DMS 273 treated with DMSO at 0.1 percent for 48 hours (cell line): ENCODE measurements at places on chromosomes 2 and 18.

GRCh38 chr2:64177315-64177714, 33.1 kb upstream of the PELI1 start:
- no peak for DNase-seq

DNA sequence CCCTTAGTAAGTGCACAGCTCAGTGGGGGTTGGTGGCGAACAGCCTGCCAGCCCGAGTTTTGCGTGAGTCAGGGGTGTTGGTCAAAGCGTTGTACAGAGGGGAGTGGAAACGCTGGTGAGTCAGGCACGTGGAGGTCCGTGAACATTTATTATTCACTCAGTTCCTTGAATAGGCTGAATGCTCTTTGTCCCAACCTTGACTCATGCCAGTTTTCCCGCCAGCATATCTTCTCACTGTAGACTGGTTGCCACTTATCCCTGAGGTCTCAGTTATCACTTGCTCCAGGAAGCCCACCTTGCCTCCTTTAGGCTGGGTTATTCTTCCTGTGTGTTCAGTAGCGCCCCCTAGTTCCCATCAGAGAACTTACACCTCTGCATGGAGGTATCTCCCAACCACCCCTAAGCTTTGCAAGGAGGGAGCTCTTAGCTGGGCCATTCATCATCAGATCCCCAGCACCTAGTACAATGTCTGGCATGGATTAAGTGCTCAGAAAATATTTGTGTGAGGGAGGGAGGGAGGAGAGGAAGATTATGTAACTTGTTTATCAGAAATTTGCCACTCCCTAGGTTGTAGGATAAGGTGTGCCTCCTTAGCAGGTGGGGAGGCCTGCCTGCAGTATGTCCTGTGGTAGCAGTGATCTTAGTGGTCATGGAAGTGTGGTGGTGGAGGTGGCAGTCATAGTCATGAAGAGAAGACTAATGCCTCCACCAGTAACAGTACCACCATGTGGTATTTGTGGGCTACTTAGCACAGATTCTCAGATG, 72.1 kb downstream of the CABLES1 start:
- no peak for DNase-seq

DNA sequence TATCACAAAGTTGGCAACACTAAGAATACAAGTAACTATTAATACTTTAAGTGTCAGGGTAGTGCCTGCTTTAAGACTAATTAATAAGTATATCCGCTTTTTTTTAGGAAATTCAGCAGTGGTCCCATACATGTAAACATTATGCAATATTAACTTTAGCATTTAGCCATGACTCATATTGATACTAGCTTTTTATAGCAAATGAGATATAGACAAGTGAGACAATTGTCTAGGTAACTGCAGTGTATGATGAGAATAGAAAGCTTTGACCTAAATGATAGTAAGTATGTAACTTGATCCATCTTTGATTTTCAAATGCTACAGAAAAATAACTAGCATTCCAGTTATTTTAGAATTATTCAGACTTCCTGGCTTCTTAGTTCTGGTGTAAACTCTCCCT, 27.4 kb upstream of the VRK2 start:
- DNase-seq, result no peak

- no peak for DNase-seq
Observed at GRCh38 chr2:60806988-60807681, 51.1 kb downstream of the PAPOLG start.

DNA sequence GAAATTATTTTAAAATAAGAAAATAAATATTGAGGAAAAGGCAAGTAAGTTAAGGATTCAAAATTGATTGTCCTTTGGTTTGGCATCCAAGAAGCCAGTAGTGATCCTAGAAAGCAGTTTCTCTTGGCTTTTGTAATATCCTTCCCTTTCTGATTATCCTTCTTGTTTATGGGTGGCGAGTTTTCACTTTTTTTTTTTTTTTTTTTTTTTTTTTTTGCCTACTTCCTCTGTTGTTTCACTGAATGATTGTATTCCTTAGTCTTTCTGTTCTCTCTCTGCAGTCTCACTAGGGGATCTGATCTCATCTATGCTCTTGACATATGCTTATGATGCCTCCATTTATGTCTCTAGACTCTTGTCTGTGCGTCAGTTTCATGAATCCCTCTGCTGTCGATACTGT, 4.2 kb downstream of the NAPG start:
- no peak for DNase-seq

- DNase-seq, result peak; percentile 15
Observed at GRCh38 chr2:196170213-196170605, 1.2 kb downstream of the STK17B start.

DNA sequence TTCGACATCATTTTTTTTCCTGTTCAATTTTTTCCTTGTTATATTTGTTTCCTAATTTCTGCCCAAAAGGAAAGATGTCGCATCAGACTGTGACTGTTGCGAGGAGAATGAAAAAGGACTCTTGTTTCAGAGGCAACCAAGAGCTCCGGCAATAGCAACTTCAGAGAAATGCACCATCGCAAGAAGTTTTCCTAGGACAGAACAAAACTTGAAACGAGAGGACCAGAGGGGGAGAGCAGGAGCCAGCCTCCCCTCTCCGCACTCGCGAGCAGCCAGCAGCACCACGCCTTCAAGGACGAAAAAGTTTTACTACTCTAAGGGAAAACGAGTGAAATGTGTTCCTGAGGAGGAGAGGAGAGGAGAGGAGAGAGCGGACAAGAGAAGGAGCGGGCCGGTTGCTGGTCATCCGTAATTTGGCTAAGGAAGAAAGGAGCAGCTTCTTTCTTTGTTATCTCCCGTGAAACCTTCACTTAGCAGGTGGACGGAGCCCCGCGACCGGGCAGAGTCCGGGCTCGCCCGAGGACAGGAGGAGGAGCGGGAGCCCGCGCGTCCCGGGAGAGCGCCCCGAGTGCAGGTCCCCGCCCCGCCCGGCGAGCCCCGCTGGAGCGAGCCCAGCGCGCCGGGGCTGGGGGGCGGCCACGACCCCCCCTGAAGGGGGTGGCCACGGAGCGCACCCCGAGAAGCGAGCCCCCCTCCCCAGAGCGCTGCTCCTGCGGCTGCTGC, 744 bp downstream of the POU3F3 start:
- DNase-seq, result no peak

DNA sequence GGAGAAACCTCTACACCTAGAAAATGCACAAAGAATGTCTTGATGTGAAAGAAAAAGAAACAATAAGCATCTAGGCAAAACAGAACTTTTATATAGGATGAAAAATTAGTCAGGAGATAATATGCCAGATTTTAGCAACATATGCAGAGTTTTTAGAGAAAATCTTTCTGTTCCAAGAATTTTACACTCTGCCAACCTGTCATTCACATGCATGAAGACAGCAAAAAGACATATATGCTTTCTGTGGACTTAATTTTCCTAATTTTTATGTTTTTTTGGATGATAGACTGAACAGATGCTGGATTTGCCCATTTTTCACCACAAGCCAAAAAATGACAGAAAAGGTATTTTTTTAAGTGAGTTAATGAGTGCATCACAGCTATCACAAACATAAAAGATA, 637.3 kb downstream of the TRIB2 start:
- no peak for DNase-seq

DNA sequence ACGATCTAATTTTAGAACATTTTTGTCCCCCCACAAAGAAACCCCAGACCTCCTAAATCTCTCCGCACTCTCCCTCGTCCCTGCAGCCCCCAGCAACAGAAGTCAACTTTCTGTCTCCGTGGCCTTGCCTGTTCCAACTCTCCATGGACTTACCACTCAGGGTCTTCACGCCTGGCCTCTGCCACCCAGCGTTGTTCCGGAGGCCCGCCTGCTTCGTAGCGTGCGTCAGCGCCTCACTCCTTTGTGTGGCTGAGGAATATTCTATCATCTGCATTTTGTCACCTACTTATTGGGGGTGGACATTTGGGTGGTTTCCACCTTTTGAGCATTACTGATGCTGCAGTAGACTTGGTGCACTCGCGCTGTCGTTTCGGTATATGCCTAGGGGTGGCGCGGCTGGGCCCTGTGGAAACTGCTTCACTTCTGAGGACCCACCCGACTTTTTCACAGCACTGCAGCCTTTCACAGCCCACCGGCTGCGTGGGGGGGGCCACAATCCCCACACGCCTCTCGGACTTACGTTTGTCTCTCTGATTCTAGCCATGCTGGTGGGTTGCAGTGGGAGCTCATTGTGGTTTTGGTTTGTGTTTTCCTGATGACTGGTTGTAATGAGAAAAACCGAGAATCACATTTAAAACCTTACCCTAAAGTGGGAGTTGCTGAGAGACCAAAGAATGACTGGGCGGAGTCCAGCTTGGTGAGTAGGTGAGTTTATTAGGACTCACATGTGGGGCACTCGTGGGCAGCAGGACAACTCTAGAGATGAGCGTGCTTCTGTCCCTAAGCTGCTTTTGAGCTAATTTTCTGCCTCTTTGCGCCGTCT, 1.4 kb upstream of the HSBP1L1 start:
- DNase-seq, result no peak

- DNase-seq, result no peak
Observed at GRCh38 chr2:167853717-167854116, 393.7 kb downstream of the STK39 start.

GRCh38 chr2:101899871-101900270, 91.9 kb upstream of the IL1R2 start:
- DNase-seq, result no peak

GRCh38 chr2:86789687-86790133, 1.0 kb downstream of the CD8A start:
- no peak for DNase-seq

DNA sequence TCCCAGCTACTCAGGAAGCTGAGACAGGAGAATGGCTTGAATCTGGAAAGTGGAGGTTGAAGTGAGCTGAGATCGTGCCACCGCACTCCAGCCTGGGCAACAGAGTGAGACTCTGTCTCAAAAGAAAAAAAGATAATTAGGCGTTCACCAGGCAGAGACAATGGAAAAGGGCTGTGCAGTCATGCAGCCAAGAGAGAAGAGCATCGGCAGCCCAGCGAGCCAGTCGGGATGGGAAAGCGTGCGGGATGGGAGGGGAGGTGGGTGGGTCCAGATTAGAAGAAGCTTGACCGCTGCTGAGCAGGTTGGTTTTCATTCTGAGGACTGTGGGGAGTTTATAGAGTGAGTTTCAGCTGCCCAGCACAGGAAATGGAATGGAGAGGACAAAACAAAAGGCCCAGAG, 15.0 kb upstream of the CYS1 start:
- no peak for DNase-seq

GRCh38 chr18:23587220-23587642, 925 bp upstream of the NPC1 start:
- DNase-seq, result no peak

DNA sequence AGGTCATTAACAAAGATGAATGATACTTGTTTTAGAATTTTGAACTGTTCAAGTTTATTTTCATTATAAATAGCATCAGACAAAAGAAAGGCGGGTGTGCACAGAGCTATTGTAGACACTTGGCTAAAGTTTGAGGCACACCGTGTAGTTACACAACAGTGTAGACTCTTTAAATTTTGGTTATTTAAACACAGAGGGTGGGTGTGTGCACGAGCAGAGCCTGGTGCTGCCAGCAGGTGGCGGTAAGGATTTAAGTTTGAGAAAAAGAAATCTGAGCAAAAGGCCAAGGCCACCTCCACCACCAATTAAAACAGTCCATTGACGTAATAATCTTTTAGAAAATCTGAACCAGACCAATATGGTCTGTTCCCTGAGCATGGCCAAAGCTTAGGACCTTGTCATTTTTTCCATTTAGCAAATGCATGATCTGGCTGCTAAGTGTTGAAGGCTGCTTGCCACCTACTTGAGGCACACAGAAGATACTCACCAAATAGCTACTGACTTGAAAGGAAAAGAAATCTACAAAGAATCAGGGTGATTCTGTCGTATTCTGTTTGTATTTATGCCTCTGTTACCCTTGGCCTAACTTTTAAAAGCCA, 14.3 kb downstream of the COPS7B start:
- no peak for DNase-seq

- no peak for DNase-seq
Observed at GRCh38 chr2:88669482-88670214, 21.8 kb upstream of the RPIA start.

DNA sequence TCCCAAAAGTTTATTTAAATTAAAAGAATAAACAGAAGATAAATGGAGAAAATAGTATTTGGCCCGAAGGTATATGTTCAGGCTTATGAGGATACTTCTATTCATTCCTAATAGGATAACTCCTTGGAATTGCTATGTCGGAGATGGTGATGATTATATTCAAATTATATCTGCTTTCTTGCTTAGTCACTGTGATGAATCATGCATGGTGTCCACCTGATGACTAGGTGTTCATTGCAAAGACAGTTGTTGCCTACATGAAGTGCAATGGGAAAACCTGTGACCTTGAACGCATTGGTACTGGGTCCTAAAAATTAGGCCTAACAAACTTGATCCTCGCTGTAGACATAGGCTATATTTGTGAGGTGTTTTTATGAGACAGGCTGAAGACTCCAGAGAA, 617.3 kb upstream of the ZEB2 start:
- DNase-seq, result no peak

- DNase-seq, result peak; percentile 1
Observed at GRCh38 chr2:200306931-200307723, 634 bp downstream of the SPATS2L start.

GRCh38 chr2:232545511-232546375, 4.6 kb downstream of the TIGD1 start:
- no peak for DNase-seq

DNA sequence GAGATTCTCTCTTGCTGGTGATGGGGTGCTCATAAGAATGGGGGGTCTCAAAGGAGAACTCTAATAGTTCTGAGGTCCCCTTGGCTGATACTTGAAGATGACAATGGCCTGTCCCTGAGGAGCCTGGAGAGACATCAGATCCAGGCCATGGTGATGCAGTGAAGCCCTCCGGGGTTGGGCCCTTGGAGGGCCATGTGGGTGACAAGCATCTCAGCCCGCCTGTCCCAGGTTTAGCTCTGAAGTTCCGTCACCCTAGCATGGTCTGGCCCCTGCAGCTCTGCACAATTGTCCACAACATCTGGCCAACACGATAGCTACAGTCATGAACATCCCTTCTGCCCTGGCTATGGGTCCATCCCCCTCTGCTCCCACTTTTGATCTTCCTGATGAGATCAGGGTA, 202.8 kb upstream of the HS6ST1 start:
- DNase-seq, result no peak

- no peak for DNase-seq
Observed at GRCh38 chr2:66228128-66228547, 206.8 kb upstream of the MEIS1 start.

GRCh38 chr18:55488473-55488872, 99.5 kb downstream of the TCF4 start:
- DNase-seq, result no peak

GRCh38 chr2:154527962-154528361, 170.5 kb upstream of the KCNJ3 start:
- DNase-seq, result no peak

- no peak for DNase-seq
Observed at GRCh38 chr2:239353692-239354091, 47.1 kb downstream of the HDAC4 start.

DNA sequence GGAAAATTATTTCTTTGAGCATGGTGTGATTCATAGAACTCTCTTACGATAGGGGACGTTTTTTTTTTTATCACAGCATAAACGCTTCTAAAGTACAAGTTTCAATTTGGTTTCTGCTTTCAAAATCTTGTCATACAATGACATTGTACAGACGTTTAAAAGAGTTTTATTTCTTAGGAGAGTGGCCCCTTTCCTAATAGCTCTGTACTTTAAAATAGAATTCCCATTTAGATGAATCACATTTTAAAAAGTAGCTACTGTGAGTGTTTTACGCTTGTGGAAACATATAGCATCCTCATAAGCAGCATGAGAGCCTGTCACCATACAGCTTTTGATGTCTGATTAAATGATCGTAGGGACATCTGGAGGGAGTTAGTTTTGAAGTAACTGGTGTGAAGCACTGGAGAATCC, 510.9 kb downstream of the PARD3B start:
- no peak for DNase-seq
